ENCODE measurements at places on chromosomes 2 and 18. TPM values are rescaled to one million over a fixed set of nuclear protein-coding genes. Genes with fewer than 3 reads are reported as not detected.

DNA sequence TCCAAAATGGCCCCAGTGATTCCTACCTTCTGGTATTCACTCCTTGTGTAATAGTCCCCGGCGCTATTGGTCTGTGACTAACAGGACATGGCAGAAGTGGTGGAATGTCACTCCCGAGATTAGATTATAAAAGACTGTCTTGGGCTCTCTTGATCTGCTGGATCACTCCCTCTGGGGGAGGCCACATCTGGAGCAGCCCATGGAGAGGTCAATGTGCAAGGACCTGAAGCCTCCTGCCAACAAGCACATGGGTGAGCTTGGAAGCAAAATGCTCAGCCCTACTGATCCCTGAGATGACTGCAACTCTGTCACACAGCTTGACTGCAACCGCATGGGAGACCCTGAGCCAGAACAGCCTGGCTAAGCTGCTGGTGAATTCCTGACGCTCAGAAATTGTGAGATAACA, 94.3 kb upstream of the GLI2 start:
- DNase-seq = no peak

GRCh38 chr2:128371648-128372345, 53.1 kb upstream of the HS6ST1 start:
- DNase-seq = no peak

DNA sequence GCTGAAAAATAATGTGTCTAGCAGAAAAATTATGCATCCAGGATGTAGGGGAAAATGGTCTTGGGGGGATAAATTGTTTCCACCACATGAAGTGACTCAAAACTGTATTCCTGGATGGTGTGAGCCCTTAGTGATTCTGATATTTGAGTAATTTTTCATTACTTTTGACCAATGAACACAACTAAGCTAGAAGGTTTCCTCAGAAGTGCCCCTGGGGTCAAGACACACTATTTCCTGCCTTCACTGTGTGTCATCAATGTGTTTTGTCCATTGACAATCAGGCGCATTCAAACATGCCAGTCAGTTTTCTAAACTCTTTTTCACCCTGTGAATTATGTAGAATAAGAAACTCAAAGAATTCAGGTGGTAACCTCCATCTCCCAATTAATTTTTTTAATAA, 130.5 kb upstream of the REG3G start:
- no peak for DNase-seq

GRCh38 chr2:189337656-189338055, 103.6 kb upstream of the WDR75 start:
- DNase-seq = no peak

DNA sequence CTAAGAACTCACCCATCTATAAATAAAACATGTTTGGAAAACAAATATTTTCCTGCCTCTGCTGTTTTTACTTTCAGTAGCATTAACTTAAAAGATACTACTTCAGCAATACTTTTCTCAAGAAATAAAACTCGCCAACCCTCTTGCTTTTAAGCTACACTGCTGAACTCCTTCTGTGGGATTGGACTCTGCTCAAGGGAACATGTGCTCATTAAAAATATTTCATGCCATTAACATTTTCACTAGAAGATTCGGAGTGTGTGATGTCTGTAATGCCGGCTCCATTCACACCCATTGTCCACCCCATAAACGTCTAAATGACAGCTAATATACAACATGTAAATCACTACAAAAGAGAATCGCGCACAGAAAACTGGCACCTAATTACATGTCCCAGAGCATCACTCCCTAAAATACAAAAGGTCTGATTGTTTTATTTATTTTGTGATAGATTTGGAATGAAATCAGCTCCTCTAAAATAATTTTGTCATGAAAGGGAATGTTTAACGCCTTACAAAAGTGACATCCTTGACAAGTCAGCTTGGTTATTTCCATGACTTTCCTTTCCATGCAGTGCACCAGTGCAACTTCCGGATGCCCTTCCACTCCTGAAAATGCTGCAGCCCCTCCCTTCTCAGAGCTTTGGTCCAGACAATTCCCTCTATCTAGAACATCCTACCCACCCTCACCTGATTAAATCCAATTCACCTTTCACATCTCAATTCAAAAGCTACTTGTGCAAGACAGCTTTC, 73.1 kb downstream of the ANKRD44 start:
- DNase-seq = no peak

DNA sequence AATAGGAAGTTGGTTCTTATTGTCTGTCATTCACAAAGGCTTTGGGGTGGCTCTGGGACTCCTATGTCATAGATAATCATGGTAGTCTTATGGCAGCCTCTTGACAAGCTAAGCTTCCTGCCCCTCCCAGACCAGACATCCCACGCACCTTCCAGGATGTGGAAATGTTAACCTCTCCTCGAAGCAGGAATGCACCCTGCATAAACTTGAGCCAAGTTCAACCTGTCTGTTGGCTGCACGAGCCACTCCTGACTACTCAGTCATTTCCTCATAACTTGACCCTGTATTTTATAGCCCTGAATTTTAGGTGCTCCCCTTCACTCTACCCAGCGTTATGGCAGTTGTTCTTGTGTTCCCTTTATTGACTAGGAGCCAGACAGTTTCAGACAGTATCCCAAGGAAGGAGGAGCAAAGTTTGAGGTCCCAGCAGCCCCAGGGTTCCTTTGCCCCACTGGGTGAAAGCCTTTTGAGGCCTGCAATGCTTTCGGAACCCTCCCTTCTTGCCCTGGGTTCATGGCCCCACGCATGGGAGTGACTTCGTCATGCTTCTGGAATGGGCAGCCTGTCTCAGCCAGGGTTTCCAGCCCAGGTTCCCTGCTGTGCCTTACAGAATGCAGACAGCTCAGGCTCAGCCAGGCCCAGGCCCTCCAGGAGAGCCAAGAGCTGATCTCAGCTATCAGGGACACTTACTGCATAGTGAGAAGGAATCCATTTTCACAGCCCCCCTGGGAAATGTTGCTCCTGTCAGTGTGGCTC, 15.6 kb upstream of the INO80C start:
- DNase-seq = no peak

DNA sequence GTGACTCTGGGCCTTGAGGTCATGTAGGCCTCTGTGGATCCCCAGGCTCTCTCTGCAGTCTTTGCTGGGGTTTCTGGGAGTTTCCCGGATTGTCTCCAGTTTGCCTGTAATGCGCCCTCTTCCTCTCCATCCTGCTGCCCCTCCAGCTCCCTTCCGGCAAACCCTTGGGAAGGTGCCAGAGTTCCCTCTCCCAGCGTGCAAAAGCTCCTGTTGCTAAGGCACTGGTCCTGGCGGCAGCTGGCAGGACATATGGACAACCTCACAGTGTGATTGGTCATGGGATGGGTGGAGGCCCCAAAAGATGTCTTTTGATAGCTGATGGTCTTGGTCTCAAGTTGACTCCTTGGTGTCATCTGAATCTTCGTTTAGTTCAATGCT, 320.1 kb downstream of the CYP26B1 start:
- peak; percentile 30 for DNase-seq

DNA sequence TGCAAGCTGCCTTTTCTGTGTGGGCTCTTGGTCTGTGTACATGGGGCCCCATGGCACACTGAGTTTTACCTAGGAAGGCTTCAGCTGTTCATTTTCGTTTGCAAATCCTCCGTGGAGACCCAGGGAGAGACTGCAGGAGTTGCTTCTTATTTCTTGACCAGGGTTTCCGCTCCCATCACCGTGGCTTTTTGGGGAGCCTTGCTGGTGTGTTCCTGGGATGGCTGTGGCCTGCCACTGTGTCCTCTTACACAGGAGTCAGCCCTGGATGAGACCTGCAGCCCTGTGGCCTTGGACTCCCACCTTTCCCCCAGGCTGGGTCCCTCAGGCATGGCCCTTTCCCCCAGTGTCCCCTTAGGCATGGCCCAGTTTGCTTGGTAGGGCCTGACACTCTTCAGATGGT, 137.0 kb downstream of the FAM210A start:
- DNase-seq = no peak

DNA sequence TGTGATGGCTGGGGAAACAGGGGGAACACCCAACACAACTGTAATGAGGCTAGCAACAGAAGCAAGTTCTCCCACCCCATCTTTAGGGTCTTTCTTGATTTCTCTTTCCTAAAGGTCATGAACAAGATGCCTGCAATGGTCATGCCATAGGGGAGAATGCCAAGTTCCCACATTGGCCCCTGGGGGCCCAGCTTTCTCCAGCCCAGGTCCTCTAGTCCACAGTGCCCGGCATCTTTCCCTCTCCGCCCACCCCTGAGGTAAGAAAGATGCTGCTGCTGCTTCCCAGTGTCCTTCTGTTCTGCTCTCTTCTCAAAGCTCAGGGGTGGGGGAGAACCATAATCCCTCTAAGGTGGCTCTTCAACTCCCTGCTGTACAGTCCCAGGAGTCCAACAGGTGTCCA, 78.0 kb downstream of the LOXHD1 start:
- no peak for DNase-seq

- peak; percentile 85 for DNase-seq
Measured at GRCh38 chr18:22166069-22166950, 3.1 kb upstream of the GATA6 start.

- no peak for DNase-seq
Measured at GRCh38 chr2:72555943-72556342, 269.9 kb downstream of the EXOC6B start.

DNA sequence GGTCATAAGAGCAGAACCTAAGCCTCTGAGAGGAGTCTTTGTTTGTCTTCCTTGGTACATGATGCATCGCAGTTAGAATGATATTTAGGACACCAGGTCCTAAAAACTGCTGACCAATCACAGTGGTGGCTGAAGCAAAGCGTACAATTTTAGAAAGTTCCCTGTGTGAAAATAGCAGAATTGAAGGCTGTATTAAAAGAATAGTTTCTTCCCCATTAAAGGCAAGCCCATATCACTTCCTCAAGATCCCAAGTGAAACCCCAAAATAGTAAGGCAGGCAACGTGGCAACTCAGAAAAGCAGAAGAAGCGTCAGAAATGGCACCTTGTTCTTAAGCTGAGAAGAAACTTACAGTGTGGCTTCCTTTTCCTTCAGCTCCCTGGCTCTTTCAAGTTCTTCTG, 154.8 kb upstream of the PGAP1 start:
- DNase-seq = no peak

- no peak for DNase-seq
Measured at GRCh38 chr2:51350100-51350499, 318.2 kb upstream of the NRXN1 start.

- no peak for DNase-seq
Measured at GRCh38 chr2:176662753-176663152, 393.5 kb downstream of the MTX2 start.

GRCh38 chr2:166614503-166614902, 120.5 kb upstream of the SCN7A start:
- no peak for DNase-seq

DNA sequence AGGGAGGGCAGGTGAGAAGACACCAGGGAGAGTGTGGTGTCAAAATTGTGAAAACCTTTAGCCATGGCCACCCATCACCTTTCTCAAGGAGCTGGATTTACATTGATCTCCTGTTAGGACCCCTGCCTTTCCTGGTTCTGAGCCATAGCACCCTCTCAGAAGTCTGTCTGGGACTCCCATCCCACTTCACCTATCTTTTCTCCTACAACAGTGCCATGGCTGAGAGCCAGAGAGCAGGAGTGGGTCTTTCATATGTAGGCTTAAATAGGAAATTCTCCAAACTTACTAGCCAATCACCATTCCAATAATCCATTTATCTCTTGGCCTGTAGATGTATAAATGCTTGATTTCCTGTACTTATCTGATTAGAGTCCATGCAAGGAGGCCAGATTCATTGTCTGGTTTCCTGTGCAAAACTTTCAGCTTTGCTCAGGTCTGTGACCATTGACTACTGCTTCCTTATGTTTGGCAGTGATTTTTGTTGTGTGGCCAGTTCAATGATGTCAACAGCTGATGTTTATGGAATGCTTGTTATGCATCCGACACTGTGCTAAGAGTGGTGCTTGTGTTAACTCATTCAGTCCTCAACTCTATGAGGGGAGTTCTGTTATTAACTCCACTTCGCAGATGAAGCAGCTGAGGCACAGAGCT, 57.6 kb upstream of the IGFBP5 start:
- DNase-seq = peak; percentile 3

- DNase-seq = peak; percentile 39
Measured at GRCh38 chr2:86039178-86039962, 66.3 kb downstream of the POLR1A start.

- no peak for DNase-seq
Measured at GRCh38 chr18:5964996-5965395, 69.7 kb upstream of the TMEM200C start.

GKN2 gene
- total RNA-seq = not detected

KCNG2 gene
- not detected for total RNA-seq

SIX3 gene
- not detected for total RNA-seq

FZD7 gene
- total RNA-seq = 0.75 TPM

GRHL1 gene
- 4.7 TPM for total RNA-seq

INPP5D gene
- 5.0 TPM for total RNA-seq

ATP5MC3 gene
- total RNA-seq = 192 TPM

TPO gene
- total RNA-seq = not detected

PTPN4 gene
- 22.4 TPM for total RNA-seq
